Right lobe of liver (tissue), 6 donors: ENCODE measurements at places on chromosomes 1 and 21.

DNA sequence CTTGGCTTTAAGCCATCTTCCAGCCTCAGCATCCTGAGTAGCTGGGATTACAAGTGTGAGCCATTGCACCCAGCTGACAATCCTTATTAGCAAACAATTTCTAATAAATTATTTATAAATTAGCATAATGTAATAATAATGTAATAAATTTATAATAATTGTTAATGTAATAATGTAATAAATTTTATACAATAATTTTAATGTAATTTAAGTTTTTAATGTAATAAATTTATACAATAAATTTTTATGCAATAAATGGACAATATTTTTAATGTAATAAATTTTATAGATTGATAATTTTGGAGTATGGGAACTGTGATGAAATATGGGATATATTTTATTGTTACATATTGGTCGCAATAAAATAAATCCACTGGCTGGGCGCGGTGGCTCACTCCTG, 1457.5 kb downstream of the KCNT2 start:
- DNase-seq = no peak

GRCh38 chr21:41045534-41046268, 122.3 kb upstream of the BACE2 start:
- DNase-seq = no peak

- no peak for DNase-seq
Measured at GRCh38 chr1:224302947-224303346, 27.0 kb downstream of the NVL start.

- no peak for DNase-seq
Measured at GRCh38 chr1:68162761-68163160, 69.6 kb downstream of the WLS start.

DNA sequence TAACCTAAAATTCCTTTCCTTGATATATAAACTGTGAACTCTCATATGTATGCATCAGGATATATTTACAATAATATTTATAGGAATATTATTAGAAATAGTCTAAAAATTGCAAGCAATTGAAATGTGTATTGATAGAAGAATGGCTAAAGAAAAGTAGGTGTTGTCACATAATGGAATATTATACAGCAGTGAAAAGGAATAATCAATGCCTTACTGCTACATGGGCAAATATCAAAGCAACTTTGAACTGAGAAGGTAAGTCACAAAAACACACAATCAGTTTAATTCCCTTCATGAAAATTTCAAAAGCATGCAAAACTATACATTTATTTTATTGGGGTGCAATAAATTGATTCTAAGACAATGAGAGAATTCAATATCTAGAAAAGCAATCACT, 35.7 kb upstream of the CDC14A start:
- DNase-seq = no peak

GRCh38 chr1:92964998-92965397, 3.7 kb upstream of the DIPK1A start:
- DNase-seq = no peak

DNA sequence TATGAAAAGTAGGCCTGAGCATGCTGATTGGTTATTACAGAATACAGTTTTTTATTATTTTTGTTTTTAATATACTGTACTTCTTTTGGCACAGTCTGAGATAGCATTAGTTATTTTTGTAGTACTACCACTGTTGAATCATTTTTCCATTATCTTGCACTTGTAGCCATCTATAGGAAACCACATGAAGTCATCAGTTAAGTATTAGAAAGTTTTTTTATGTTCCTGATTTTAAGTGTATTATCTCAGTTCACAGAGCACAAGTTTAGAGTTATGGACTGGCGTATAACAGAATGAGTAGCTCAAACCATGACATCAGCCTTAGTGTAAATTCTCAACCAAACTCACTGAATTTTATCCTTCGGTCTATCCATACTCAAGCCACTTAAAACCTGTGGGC, 22.8 kb downstream of the DHX9 start:
- no peak for DNase-seq

DNA sequence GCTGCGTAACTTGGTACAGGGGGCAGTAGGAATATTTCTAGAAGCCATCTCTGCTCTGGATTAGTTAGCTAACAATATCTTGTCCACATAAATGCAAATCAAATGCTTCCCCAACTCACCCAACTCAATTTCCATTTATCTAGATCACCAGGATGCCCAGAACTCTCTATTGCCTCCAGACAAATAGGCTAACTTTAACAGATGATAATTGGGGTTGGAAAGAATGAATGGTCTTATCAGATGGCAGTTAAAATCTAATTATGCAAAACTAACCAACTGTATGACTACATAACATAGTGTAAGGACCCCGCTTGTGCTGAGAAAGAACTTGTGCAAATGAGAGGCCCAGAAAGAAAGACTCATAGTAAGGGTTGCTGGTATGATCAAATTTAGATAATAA, 1024.8 kb downstream of the PLA2G4A start:
- no peak for DNase-seq

DNA sequence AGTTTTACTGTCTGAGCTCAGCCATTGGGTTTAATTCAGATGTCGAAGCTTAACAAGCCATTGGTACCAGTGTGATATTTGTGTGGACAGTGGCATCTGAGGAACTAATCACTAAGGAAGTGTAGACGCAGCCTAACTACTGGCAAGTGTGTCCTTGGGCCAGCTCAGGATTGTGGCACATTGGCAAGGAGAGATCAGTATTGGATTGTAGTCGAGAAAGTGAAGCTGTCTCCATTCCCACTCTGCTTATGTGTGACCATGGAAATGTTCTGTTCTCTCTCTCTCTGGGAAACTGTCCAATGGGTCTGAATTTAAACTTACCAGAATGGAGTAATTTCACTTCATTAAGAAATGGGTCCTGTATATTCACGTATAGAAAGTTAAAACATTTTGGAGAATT, 112.2 kb downstream of the ITSN1 start:
- DNase-seq = no peak

DNA sequence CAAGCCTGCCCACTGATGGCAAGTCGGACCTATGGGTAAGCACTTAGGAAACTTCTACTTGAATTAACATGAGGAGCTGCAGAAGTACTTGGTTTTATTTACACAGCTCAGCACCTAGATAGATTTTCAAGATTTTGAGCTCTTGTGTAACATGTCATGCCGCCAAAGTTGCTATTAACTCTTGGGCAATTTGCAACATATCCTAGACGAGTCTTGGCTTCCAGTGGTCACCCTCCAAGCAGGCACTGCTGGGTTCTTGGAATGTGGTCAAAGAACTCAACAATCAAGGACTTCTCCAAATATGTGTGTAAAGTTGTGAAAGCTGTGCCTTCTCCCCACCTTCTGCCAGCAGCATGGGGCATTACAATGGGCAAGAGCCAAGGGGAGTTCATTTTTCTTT, 17.8 kb upstream of the GUCA2B start:
- no peak for DNase-seq

DNA sequence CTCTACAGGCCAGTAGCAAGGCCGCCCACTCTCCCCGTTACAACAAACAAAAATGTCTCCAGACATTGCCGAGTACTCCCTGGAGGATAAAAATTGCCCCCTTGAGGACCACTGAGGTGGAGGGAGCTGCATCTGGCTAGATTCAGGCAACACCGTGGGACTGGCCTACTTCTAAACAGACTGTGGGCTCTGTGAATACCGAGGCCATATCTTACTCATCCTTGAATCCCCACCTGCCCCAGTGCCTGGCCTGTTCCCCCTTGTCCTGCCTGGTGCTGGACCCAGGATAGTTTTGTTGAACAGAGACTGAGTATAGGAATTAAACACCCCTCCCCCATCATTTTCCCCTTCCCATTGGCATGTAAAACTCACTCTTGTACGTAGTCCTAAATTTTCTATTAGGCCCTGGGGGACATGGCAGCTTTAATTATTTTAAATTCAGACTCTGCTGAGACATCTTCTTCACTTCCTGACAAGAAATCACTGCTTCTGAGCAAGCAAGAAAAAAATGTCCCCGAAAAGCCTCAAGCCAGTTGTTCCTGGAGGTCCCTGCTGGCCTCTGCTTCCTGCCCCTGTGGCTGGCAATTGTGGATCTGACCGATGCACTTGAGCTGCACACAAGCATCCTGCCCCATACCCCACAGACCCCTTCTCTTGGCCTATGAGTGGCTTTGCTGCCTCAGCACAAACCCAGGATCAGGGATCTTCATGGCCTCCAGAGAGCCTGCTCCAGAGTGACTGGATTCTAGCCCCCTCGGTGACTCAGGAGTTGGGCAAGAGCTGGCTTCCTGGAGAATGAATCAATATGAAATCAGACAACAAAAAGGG, 111.0 kb downstream of the ACTL8 start:
- DNase-seq = no peak

DNA sequence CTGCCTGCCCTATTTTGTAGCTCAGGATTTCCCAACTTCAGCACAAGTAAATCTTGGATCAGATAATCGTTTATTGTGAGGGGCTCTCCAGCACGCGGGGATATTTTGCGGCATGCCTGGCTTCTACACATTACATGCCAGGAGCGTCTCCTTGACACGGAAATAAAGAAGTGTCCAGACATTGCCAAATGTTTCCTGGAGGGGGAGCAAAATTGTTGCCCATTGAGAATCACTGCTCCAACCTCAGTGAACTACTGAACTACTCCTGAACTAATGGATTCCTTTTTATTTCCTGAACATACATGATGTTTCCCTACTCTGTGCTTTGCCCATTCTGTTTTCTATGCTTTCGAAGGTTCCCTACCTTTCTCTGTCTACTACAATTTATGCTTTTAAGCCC, 1359.1 kb upstream of the ADGRL2 start:
- no peak for DNase-seq

- no peak for DNase-seq
Measured at GRCh38 chr1:214174508-214175199, 106.3 kb upstream of the SMYD2 start.

DNA sequence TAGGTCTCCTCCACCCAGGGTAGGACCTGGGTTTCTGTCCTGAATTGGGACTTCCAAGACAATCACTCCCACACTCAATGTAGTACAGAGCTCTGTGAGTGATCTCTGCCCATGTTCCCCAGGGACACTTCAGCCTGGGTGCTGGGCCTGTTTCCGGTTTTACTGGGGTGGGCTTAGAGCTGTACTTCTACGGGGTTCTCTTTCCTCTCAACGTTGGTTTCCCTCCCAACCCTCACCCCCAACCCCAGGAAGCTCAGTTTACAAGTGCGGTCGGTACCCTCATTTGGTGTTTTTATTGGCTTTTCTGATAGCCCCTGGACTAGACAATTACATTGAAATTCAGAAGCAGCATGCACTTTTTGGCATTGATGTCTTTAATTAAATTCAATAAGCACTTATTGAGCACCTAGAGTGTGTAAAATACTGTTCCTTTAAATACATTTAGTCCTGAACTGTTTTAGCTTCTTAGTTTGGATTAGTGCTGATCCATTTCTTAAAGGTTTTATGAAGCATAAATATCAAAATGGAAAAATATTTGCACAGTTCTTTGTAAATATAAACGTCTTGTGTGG, 542 bp upstream of the XPR1 start:
- DNase-seq = no peak

GRCh38 chr1:23793861-23794731, 3.2 kb downstream of the LYPLA2 start:
- DNase-seq = no peak

GRCh38 chr1:210371916-210372315, 43.2 kb downstream of the HHAT start:
- DNase-seq = no peak

GRCh38 chr1:158039380-158039779, 45.9 kb downstream of the KIRREL1 start:
- DNase-seq = no peak

DNA sequence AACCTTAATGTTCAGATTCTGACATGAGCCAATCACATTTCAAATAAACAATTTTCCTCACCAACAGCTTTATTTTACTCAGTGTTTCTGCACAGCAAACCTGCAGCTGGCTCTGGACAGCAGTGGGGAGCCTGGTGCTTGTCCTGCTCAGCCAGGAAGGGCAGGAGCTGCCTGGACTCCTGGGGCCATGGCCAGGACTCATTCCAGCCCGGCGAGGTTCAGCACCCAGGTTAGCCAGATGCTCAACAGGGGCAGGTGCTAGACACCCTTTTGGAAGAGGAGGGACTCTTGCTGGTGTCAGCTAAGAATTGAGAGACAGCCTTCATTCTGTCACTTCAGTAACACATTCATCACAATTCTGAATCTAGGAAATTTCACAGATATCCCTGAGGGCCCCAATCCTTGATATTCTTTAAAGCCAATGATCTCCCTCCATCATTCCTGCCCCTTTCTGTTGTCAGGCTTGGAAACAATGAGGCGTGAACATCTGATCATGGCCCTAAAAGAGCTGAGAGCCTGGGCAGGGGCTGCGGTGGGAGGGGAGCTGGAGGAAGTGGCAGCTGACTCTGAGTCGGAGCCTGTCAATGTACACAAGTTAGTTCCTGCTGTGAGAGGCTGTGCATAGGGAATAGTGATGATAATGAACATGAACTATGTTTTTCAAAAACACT, 251.3 kb downstream of the SDCCAG8 start:
- no peak for DNase-seq

DNA sequence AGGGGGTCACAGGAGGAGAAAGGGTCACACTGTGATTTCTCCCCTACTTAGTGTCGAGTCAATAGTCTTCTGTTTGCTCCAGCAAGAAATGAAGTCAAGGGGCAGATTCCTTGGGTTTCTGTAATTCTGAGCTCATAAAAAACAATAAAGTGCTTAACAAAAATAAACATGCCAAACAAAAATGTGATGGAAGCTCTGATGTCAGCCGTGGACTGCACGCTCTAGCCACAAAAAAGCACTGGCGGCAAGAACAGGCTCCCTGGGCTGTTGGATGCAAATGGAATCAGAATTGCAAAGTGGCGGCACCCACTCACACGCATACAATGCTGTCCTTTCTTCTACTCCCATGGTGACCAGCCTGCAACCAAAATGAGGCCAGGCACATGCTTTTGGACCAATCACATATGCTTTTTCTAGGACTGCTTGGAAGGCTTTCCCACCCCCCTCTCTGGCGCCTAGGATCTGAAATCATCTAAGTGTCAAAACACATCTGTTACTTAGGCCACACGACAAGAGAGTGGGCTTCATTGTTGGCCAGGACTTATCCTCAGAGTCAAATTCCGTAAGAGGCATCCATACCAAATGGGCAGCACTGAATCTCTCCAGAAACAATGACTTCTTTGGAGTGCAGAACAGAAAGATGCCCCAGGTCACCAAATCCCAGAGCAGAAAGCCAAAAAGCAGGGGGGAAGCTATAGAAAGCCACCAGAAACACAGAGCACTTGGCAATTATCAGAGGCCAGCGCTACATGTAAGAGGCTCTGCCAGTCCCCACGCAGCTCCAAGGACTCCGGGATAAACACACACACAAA, 9.2 kb downstream of the C1orf198 start:
- DNase-seq = no peak

DNA sequence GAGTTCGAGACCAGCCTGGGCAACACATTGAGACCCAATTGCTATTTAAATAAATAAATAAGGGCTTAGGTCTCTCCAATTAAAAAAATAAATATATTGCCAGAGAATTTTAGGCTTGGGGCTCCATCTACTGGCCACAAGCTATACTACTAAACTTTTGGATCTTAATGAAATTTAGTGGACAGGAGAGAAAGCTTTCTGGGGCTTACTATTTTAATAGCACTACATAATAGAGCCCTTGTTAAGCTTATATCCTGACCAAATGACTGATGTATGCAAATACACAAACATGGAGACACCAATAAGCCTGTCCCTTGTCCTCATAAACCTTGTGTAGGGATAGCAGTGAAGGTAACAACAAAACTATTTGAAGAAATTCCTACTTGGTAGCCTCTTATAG, 18.4 kb downstream of the CCT3 start:
- DNase-seq = no peak
